ENCODE measurements at places on chromosomes 1 and 21. TPM values are rescaled to one million over a fixed set of nuclear protein-coding genes. Genes with fewer than 3 reads are reported as not detected.
A peak's percentile ranks its signal among the peaks of the same experiment; 100 is the strongest.

The SLX9 gene
- 21.7 TPM for polyA plus RNA-seq

The TNFRSF18 gene
- polyA plus RNA-seq, result 1.0 TPM

The OR2T35 gene
- polyA plus RNA-seq, result not detected

The KRTAP20-3 gene
- polyA plus RNA-seq, result not detected

DNA sequence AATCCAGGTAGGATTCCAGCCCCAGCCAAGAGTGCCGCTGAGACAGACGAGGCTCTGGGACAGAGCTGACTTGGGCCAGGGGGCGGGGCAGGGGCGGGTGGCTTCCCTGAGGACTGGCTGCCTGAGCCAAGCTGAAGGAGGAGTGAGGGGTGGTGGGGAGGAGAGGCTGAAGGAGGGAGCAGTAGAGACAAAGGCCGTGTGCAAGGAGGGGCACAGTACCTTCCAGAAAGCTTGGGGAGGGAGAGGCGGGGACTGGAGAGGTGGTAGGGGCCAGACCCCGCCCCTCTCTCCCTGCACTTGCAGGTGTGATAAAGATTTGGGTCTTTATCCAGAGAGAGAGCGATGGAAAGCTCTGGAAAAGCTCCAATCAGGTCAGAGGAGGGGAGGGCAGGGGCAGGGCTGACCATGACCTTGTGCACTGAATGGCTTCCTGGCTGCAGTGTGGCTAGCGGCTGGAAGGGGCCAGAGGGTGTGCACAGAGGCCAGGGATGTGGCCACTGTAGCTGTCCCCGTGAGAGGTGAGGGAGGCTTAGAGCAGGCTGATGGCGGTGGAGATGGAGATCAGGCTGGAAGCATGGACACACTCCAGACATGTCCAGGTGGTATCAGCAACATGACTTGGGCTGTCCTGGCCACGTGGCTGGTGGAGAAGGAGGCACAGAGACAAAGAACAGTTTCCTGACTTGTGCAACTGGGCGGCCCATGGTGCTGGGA is 6.7 kb upstream of the EPHA8 start:
- DNase-seq, result no peak
- H3K4me3 ChIP-seq, result no peak overlapping the region
- H3K36me3 ChIP-seq, result no peaks in the 10 kb centered on the region
- no peaks in the 10 kb centered on the region for H3K4me1 ChIP-seq

DNA sequence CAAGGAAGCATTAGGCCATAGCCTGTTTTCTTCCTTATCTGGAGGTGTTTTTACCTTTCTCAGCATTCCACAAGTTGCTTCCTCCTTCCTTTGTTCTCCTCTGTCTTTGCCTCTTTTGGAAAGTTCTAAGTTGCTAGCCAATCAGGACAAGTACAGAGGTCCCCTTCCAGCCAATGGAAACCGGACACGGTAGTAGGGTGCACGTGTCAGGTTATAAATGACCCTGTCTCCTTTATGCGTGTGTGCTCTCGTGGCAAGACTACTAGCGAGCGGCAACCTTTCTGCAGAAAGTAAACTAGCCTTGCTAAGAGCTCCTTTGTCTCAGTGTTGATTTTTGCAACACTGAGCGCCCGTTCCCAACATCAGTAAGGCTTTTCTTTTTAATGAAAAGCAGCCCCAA is 1.5 kb upstream of the ACADM start:
- DNase-seq, result no peak
- no peak overlapping the region for H3K27ac ChIP-seq
- no peaks in the 10 kb centered on the region for H3K36me3 ChIP-seq
- H3K4me3 ChIP-seq, result no peak overlapping the region
- peaks cover 2% of the 10 kb centered on the region for H3K4me1 ChIP-seq

DNA sequence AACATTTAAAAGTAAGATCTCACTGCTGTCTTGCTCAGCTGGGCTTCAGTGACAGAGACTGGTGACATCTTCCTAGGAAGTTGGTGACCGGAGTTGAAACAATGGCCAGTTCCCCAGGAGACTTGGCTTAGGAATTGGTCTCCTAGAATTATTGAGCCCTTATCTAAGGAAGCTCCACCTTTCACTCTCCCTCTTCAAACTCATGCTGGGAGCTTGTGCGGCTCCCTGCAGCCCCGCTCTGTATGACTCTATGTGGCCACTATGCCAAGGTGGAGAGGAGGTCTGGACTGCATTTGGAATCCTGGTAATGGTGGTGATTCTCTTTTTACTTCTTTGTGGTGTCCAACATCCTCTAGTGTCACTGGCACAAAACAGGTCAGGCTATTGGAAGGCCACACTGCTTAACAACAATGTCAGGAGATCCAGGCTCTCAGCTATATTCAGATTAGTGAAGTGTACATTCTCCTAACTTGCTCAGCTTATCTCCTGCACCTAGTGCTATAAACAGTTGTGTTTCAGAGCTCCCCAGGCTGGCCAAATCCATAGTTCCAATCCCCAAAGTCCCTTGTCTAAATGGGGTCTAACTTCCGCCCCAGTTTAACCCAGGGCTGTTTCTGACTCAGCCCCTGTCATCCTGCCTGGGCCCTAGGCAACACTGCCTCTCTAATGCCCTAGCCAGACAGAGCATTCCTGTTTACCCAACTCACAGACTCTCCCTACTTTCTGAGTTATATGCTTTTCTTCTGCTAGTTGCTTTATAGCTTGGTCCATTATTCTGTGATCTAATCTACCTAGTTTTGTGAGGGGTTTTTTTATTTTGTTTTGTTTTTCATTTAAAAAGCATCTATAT is 18.3 kb downstream of the ATP2B4 start:
- peaks cover 25% of the 10 kb centered on the region for H3K4me1 ChIP-seq
- peak overlapping the region; percentile 1 for H3K27ac ChIP-seq
- peak; percentile 79 for DNase-seq
- H3K27me3 ChIP-seq, result no peaks in the 10 kb centered on the region

- no peak overlapping the region for H3K4me3 ChIP-seq
- H3K36me3 ChIP-seq, result no peaks in the 10 kb centered on the region
- no peaks in the 10 kb centered on the region for H3K27me3 ChIP-seq
- H3K27ac ChIP-seq, result no peak overlapping the region
Observed at GRCh38 chr1:38891753-38892152, 10.4 kb upstream of the GJA9 start.

DNA sequence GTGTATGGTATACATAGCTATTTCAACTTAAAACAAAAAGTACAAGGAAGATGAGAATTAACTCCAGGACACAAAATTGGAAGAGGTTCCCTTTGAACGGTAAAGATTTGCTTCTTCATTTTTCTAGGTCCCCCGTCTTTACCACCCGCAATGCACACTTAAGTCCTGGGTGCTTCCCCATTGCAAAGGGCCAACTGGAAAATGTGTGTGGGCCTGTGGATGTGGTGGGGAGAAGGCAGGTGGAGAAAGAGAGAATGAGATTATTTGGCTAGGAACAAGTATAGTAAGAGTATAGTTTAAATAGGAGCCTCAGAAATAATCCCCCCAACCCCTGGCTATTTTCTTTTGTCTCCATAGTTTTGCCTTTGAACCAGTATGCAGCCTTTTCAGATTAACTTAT is 115.4 kb downstream of the HLX start:
- no peak for DNase-seq
- no peaks in the 10 kb centered on the region for H3K27me3 ChIP-seq
- H3K4me1 ChIP-seq, result peaks cover 2% of the 10 kb centered on the region
- no peak overlapping the region for H3K27ac ChIP-seq

DNA sequence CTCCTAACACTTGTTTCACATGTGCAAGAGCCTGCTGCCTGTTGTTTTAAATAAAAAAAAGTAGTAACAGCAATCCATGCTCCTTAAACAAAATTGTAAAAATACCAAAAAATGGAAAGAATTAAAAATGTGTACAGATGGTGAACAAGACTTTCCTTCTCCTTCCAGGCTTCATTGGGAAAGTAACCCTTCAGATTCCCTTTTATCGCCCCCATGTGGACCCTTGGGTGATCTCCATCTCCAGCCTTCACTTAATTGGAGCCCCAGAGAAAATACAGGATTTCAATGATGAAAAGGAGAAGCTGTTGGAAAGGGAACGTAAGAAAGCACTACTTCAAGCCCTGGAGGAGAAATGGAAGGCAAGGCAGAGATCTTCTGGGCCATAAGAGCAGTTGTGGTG is 14.2 kb downstream of the VPS13D start:
- H3K27ac ChIP-seq, result no peak overlapping the region
- H3K4me1 ChIP-seq, result no peaks in the 10 kb centered on the region
- H3K4me3 ChIP-seq, result no peak overlapping the region
- peaks cover 25% of the 10 kb centered on the region for H3K36me3 ChIP-seq
